ENCODE measurements at places on chromosomes 3 and 15.
A peak's percentile ranks its signal among the peaks of the same experiment; 100 is the strongest.

DNA sequence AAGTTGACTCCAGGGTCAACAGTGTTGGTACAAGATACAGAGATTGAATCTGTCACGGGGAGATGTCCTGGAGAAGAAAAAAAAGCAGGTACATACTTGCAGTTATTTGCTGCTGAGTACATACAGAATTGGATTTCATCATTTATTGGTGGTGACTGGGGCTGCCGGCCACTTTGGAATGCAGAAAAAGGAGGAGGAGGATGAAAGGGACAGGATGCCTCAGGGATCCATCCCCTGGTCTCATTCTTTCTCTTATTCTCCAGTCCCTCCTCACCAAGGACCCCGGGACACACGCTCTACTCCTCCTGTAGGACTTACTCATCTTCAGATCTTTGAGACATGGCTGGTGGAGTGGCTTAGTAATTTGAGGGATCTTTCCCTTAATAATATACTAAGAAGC is 30.0 kb upstream of the MEIS2 start:
- no peak for DNase-seq

DNA sequence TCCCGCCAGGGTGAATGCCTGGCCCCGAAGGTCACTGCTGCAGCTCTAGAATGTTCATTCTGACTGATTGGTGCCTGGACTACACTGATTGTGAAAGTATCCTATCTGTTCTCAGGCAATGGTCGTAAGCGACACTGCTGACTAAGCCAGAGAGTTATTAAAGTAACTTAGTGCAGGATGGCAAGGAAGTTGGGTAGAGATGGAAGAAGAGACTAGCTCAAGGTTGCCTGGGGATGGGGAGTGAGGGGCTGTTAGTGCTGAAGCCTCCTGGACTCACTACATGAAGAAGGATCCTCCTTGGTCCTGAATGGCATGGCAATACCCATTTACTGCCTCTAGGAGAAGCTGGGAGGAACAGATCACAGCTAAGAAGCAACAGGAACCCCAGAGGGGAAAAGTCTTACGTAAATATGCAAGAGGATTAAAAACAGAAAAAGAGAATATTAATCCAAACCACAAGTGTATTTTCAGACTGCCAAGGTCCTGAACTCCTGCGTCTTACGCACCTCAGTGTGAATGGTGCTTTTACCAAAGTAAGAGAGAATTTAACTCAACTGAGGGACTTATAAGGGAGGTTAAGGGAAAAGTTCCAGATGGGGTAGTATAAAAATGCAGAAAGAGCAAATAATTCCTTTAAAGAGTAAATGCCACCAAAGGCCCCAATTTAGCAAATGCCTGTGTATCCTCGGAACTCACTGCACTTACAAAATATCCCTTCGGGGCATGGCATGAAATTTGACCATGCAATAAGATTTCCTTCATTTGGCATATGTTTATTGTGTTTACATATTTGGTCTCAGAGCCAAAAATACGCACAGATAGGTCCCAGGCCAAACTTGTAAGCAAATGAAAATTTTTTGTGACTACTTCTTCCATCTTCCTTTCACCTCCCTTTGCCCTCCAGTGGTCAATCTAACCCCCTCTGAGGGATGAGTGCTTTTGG is 64.0 kb upstream of the DGKG start:
- DNase-seq: no peak

- DNase-seq: peak; percentile 83
Observed at GRCh38 chr3:50192689-50193141, 1.3 kb downstream of the GNAT1 start.

GRCh38 chr15:59501597-59501996 is 63.6 kb downstream of the FAM81A start:
- DNase-seq: no peak

DNA sequence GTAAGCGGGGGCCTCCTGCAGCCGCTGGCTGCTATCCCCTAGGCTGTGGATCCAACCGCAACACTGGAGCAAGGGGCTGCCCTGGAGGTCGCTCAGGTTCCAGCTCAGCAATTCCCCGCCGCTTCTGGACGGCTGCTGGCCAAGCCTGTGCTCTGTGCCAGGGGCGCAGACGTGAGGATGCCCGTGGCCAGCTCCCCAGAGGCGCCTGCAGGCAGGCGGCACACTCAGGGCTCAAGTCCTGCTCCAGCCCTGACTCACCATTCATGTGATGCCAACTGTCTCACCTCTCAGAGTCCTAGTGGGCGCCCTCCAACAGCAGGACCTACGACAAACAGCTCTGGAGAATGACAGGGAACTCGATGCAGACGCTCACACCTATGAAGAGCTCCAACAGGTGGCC is 31.6 kb downstream of the KLHL25 start:
- DNase-seq: no peak

GRCh38 chr3:32283304-32283703 is 44.8 kb downstream of the CMTM8 start:
- DNase-seq: peak; percentile 74

- no peak for DNase-seq
Observed at GRCh38 chr15:67801926-67802914, 23.1 kb upstream of the SKOR1 start.

GRCh38 chr15:31345606-31346366 is 19.2 kb downstream of the KLF13 start:
- DNase-seq: peak; percentile 46

DNA sequence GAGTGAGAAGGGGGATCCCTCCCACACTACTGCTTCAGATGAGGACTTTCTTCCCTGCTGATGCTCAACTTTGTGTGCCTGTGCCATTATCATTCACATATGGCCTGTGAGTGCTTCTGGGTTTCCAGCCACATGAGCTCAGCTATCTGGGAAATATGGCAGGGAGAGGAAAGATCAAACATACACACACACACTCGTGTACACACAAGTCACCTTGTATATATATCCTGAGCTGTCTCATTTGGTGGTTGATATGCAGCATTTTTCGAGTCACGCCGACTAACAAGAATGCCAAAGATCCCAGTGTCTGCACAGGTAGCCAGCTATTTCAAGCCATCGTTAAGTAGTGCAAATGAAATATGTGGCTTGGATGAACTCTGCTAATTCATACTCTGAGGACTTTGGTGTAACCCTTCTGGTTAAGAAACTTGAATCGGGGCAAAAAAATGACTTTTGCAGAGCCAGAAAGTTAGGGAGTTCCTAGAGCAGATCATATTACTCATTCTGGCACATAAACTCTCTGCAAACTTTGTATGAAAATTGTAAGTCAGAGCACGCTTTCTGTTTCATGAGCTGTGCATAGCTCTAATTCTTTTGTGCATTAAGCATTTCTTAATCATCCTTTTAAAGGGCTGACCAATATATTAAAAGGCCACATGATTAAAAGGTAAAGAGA is 24.9 kb upstream of the WNT5A start:
- no peak for DNase-seq

GRCh38 chr15:32029409-32029861 is 880 bp upstream of the CHRNA7 start:
- DNase-seq: no peak

DNA sequence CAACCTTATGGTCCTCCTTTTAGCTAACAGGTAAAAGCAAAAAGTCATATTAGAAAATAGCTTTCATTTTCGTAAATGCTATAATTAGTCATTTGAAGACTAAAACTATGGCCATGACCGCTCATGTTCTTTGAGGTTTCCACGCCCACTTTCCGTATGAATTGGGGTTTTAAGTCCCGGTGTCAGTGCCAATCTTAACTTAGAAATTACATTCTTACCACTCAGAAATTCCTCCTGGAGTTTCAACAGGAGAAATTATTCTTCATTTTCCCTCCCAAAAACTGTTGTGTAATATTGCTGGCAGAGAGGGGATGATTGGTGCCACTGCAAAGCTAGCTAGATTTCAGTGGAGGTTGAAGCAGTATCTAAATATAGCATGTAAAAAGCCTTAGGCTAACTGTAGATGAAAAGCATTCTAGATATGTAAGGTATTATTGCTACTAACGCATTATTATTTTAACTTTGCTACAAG is 71.0 kb upstream of the MDFIC2 start:
- no peak for DNase-seq

DNA sequence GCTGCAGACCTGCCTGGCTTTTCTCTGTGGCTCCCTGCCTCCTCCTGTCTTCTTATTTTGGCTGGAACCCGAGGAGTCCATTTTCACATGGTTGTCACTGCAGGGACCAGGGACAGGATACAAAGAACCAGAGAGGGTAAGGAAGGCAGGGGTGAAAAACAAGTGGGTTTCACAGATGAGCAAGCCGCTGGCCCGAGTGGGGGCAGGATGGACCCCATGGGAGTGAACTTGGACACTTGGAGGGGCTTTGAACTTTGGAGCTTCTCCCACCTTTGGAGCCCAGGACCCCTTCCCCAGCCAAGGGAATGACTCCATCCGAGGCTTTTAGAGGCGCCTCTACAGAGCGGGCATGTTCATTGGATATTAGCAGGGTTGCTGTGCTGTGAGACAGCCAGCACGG is 26.9 kb upstream of the ADCY5 start:
- DNase-seq: no peak

DNA sequence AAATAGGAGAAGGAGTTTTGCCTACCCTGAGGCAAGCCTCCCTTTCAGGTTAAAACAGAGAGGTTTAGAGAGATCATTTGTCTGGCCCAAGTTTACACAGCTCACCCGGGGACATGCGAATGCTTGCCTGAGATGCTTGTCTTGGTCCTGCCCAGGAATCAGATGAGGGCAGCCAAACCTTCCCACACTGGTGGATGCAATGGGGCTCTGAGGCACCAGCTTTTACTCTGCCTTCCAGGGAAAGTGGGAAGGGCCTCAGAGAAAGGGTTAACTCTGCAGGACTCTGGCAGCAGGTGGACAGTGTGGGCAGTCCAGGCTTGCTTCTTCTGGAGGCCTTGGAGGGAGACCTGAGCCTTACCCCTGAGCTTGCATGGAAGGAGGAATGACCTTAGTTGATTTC is 90.0 kb downstream of the LRRK1 start:
- DNase-seq: no peak

- DNase-seq: no peak
Observed at GRCh38 chr3:2099028-2099671, 484 bp downstream of the CNTN4 start.

GRCh38 chr3:49716691-49717210 is 2.7 kb downstream of the AMIGO3 start:
- no peak for DNase-seq

- no peak for DNase-seq
Observed at GRCh38 chr3:16286161-16286560, 21.1 kb downstream of the OXNAD1 start.

DNA sequence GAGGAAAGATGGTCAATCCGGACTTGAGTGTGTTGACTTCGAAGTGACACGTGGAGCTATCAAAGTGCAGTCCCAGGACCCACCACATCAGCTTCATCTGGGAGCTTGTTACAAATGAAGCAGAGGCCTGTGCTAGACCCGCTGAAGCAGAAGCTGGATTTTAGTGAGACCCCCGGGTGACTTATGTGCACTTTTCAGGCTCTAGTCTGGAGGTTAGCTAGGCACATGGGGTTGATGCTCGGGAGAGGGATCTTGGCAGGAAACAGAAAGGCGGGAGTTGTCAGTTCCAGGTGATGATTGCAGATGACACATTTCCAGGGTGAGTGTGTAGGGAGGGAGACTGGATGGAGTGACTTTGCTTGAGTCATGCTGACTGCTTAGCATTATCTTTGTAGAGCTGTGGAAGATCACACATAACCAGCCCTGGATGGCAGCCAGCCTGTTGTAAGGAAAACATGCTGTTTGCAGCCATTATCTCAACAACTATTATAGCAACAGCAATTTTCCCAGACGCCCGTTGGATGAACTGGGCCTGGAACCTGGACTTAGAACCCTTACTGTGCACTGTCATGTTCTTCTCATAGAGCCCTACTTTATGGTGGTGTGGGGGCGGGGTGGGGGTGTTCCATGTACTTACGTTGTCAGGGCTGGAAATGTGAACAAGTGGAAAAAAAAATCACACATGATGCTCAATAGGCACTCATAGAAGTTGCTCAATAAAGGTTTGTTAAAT is 122.4 kb downstream of the THSD4 start:
- DNase-seq: peak; percentile 89

DNA sequence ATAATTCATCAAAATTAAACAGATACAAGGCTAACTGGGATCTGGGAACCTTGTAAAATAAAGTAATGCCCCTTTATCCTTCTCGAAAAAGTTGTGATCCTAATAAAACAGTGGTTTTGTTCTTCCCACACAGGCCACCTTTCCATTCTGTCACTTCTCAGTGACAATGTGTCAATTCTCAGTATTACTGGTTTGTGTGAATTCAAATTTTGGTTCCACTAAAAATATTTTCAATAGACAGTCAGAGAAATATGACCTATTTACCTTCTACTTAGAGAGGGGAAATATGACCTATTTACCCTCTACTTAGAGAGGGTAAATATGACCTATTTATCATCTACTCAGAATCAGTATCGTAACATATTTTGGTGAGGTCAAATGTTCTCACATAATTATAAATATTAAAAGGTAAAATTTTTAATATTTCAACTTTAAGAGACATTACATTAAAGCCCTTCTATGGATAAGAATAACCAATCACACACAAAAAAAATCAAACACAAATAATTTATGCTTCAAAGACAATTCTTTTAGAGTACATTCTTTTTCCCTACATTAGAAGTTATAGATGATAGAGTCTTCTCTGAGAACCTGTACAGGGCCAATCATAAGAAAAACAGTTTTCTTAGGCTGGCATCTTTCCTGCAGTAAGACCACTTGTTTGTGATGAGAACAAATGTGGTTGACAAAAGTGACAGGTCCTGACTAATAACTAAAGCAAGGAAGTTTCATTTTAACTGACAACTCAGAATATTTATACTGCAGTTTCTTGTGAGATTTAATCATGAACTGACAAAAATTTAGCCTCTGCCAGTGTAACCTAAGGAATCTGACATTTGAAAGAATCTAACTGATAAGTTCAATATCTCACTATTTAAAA is 323.3 kb downstream of the DIPK2A start:
- DNase-seq: no peak

GRCh38 chr15:80970018-80970657 is 19.5 kb downstream of the MESD start:
- no peak for DNase-seq

GRCh38 chr3:189954733-189955665 is 165.7 kb downstream of the P3H2 start:
- no peak for DNase-seq

GRCh38 chr15:96598514-96598913 is 268.0 kb downstream of the NR2F2 start:
- no peak for DNase-seq

GRCh38 chr3:45103753-45104714 is 42.1 kb downstream of the CDCP1 start:
- DNase-seq: no peak

DNA sequence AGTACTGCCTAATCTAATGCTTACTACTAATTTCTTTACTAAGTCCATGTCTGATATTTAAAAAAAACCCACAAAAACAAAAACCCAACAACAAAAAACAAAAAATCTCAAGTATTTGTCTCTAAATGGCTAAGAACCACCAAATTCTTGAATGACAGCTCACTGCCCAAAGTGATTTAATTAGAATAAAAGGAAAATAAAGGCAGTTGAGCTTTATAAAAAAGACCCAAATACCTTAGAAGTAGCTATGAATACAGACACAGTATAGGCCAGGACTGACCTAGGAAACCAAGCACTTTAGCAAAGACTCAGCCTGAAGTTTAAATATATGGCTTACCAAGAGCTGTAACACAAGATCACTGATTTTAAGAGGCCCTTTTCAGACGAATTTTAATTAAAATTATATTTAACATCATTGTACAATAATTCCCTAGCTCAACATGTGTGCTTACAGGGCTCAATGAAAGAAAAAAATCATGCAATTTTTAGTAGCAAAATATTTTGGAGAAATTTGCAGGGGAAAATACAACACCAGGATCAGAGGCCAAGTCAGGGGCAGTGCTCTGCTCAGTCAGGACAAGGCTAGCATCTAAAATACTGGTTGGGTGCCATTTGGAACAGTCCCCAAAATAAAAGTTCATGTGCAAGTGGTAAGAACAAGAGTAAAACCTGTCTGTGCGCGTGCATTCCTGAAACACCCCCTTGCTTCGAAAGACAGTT is 24.8 kb downstream of the UQCC5 start:
- DNase-seq: no peak

All from Right ventricle myocardium inferior (tissue), 1 donor.